Regular cardiac myocyte (primary cell): ENCODE measurements at places on chromosomes 1 and 21. TPM values are rescaled to one million over a fixed set of nuclear protein-coding genes. Genes with fewer than 3 reads are reported as not detected.

Gene AGBL4
- not detected in 2 replicates for total RNA-seq

Gene SPEN
- 16.9 and 17.8 TPM in 2 replicates for total RNA-seq

Gene DIPK1A
- 20.1 and 27.9 TPM in 2 replicates for total RNA-seq

Gene NPHS2
- not detected in 2 replicates for total RNA-seq

Gene LYPD8
- 0.28 TPM in 1 of 2 replicates, not detected in the other for total RNA-seq

Gene UBE2Q1
- 24.0 and 28.8 TPM in 2 replicates for total RNA-seq

Gene CCNL2
- 63.8 and 140 TPM in 2 replicates for total RNA-seq

Gene GPN2
- total RNA-seq: 7.5 and 8.7 TPM in 2 replicates

Gene LRRC39
- 0.38 and 1.4 TPM in 2 replicates for total RNA-seq

Gene MAPKAPK2
- total RNA-seq: 33.8 and 34.9 TPM in 2 replicates

Gene CDCA8
- 1.4 and 24.2 TPM in 2 replicates for total RNA-seq

Gene LCE1B
- not detected in 2 replicates for total RNA-seq

Gene FCRL6
- not detected in 2 replicates for total RNA-seq

Gene DCST2
- not detected in 2 replicates for total RNA-seq

Gene MMP23B
- 8.1 and 10.7 TPM in 2 replicates for total RNA-seq

Gene OR2T29
- total RNA-seq: not detected in 2 replicates

Gene FCER1G
- 0.38 TPM in 1 of 2 replicates, not detected in the other for total RNA-seq

Gene E2F2
- total RNA-seq: under 0.01 and 1.3 TPM in 2 replicates

Gene KCNK2
- 4.2 and 5.1 TPM in 2 replicates for total RNA-seq

Gene OR10Z1
- not detected in 2 replicates for total RNA-seq

Gene KIF21B
- 0.19 and 0.28 TPM in 2 replicates for total RNA-seq

Gene GPR157
- total RNA-seq: 5.2 and 5.4 TPM in 2 replicates

Gene EXO5
- total RNA-seq: 7.0 and 21.1 TPM in 2 replicates

Gene CAPN8
- 0.28 TPM in 1 of 2 replicates, not detected in the other for total RNA-seq

Gene TLR5
- total RNA-seq: 0.28 and 0.58 TPM in 2 replicates

Gene TMCO4
- total RNA-seq: 12.7 and 13.8 TPM in 2 replicates

Gene RHCE
- total RNA-seq: 1.2 and 1.7 TPM in 2 replicates

Gene RIPPLY3
- total RNA-seq: not detected in 2 replicates

Gene LCE1A
- total RNA-seq: not detected in 2 replicates

Gene ANGPTL7
- total RNA-seq: under 0.01 TPM in 1 of 2 replicates, not detected in the other

Gene PER3
- total RNA-seq: 2.3 and 2.9 TPM in 2 replicates

Gene PLA2G4A
- total RNA-seq: 36.4 and 49.9 TPM in 2 replicates

Gene TMEM81
- 1.7 and 2.7 TPM in 2 replicates for total RNA-seq

Gene MRTO4
- 21.7 and 58.5 TPM in 2 replicates for total RNA-seq

Gene RYR2
- total RNA-seq: under 0.01 TPM in 1 of 2 replicates, not detected in the other

Gene OLFML3
- 7.5 and 26.2 TPM in 2 replicates for total RNA-seq

Gene AMPD1
- not detected in 2 replicates for total RNA-seq

Gene HPCAL4
- total RNA-seq: under 0.01 TPM in 1 of 2 replicates, not detected in the other

Gene RSPO1
- total RNA-seq: under 0.01 TPM in 1 of 2 replicates, not detected in the other

Gene KRTAP19-1
- not detected in 2 replicates for total RNA-seq

Gene MNDA
- total RNA-seq: not detected in 2 replicates

Gene TMPRSS3
- total RNA-seq: not detected in 2 replicates

Gene HES2
- 0.77 and 0.85 TPM in 2 replicates for total RNA-seq

Gene IGFN1
- total RNA-seq: 0.28 TPM in 1 of 2 replicates, not detected in the other

Gene CTSS
- total RNA-seq: 3.3 and 12.4 TPM in 2 replicates
